ENCODE measurements at places on chromosomes 5 and 9.

- no peak for DNase-seq
Measured at GRCh38 chr9:121620325-121620673, 31.1 kb upstream of the DAB2IP start.

DNA sequence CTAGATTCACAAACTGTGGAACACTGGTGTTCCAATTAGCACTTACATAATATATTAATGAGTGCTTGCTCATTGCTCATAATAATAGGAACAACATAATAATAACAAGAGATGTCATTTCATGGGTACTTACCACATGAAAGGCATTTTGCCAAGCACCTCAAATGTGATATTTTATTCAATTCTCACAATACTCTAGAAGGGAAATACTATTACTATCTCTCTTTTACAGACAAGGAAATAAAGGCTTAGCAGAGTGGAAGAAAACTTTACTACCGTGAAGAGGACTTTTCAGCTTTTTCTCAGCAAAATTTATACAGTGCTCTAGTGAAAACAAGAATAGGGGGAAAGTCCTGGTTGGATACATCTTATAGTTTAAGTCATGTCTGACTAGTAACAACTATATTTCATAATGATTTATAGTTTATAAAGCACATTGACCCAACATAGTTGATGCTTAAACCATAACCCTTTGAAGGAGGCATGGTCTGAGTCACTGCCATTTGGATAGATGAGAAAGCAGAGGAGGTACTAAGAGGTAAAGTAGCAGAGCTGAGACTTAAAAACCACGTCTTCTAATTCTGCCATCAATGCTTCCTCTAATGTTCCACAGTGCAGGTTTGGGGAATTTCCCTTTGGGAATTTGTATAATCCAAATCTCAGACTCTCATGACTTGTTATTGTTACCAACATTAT lies 124.7 kb downstream of the CEP120 start:
- no peak for DNase-seq

DNA sequence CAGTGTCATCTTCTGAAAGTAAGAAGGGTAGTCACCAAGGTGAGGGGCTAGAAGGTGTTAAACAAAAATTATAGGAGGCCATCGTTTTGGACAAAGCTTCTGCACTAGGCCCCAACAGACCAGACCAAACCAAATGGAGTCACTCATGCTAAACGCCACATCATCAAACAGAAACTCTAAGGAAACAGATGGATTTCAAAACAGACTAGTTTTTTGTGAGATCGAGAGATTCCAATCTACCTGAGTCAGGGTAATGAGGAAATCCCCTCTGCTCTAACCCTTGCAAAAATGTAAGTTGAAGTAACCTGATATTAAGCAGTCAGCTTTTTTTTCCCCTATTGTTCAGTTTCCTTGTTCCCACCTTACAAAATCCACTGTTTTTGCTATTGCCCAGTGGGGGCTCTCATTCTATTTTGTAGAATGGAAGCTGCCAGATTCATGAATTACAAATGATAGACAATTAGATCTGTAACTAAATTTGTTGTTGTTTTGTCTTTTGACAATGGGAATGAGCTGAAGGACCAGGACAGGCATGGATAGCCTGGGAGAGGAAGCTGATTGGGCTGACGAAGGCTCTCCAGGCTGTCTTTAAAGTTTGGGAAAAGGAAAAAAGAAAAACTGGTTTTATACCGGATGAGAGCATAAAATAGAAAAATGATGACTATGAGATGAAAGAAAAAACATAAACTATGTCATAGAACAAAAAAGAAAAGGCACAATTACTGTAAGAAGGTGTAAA lies 94.7 kb upstream of the ADAMTSL1 start:
- no peak for DNase-seq

- DNase-seq = no peak
Measured at GRCh38 chr9:131618071-131618479, 72.8 kb downstream of the PRRT1B start.

DNA sequence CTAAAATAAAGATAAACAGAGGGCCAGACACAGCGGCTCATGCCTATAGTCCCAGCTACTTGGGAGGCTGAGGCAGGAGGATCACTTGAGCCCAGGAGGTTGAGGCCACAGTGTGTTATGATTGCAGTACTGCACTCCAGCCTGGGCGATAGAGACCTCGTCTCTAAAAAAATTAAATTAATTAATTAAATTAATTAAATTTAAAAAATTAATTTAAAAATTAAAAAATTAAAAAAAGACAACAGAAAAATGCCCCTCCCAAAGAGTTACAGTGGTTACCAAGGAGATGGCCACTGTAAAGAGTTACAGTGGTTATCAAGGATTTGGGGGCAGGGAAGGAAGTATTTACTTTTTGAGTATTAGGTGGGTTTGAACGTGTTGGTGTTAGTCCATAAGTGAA lies 38.3 kb downstream of the CDC14B start:
- DNase-seq = no peak

DNA sequence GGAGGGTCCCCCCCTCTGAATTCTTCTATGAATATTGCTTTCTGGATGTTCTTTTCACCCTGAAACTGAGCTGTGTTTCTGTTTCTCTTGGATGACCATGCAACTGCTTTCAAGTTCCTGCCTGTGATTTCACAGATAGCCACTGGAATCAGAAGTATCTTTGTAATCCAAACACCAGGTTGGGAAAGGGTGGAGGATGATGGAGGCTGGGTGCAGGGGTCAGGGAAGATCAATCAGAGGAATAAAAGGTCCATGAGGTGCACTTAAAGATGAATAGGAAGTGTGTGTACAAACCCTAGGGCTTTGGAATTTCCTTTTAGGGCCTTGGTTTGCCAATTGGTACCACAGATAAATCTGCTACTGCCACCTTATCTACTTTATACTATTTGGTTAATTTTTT lies 68.2 kb upstream of the AGXT2 start:
- no peak for DNase-seq

DNA sequence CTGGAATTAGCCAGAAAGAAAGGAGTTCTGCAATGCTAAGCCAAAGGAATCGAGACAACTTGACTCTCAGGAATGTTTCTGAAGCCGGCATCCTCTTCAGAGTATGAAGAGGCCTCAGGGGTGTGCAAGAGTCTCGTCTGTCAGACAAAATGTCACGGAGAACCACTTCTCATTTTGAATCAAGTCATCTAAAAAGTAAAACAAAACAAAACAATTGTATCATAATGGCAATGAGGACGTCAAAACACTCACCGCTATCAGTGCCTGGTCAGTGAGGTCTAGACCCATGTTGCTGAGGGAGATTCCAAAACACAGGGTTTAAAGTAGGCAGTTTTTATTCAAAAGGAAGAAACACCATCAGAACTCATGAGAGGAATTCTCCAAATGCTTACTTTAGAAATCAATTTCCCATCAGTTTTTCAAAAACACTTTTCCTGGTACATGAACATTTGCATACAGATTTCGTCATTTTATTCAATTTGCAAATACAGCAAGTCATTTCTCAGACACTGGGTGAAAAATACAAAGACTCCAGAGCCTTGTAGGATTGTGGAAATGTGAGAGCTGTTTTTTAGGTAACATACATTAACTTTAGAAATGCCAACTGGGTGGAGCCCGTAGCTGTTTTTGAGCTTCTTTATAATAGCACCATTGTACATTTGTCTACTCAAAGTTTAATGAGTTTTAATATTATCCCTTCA lies 89.5 kb upstream of the MAP3K1 start:
- no peak for DNase-seq

DNA sequence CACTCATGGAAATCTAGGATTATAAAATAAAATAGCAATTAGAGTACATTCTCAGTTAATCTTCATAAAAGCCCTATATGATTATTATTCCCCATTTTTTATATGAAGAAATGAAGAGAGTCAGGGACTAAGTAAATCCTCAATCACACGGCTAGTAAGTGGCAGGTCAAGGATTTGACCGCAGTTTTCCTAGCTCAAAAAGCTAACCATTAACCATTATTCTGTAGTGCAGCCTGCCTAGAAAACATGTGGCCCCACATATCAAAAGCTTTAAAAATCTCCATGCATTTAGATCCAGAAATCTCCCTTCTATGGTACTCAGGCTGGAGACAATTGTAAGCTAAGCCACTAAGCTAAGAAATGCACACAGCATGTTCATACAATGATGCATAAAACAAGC lies 21.4 kb downstream of the EPB41L4A start:
- no peak for DNase-seq

DNA sequence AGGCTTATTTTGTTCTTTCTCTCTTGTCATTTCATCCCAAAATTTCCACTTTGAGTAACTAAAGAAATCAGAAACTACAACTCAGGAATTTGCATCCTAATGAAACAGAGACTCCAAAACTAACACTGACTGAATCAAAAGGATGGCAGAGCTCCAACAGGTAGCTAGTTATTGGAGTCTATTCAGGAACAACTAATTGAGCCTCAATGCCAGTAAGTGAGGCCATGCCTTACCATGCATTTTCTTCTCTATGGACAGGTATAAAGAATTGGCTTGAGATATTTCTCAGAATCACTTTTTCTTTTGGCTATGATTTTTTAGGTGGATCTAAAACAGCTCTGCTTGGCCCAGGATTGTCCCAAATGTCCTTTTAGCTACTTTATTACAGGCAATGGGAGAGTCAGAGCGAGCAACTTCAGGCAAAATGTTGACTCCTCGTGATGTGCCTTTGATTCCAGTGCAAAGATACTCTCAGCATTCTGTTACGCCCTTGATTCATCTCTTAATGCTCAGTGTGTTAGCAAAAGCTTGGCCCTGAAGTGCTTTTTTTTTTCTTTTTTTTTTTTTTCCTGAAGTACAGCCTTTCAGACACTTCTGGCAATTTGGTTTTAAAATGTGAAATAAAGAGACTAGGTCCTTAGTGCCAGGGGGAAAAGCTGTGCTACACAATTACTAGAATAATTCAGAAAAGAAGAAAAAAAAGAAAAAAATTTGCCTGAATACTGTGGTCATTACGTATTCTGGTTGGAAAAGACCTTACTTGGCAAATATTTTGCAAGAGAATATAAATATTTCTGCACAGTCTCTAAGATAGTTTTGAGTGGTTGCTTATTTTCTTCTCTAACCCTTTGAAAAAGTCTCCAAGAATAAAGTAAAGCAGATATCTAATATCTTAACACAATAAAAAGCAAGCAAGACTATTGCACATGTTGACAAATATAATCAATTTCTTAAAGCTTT lies 423.7 kb downstream of the ANXA1 start:
- DNase-seq = no peak

Measured in stimulated activated CD8-positive, alpha-beta memory T cell treated with anti-CD3 and anti-CD28 coated beads, Interleukin-7, amount 100 ng/mL, for 1 hour (primary cell).